Left colon (tissue), 2 donors: ENCODE measurements at places on chromosomes 7 and 10.

DNA sequence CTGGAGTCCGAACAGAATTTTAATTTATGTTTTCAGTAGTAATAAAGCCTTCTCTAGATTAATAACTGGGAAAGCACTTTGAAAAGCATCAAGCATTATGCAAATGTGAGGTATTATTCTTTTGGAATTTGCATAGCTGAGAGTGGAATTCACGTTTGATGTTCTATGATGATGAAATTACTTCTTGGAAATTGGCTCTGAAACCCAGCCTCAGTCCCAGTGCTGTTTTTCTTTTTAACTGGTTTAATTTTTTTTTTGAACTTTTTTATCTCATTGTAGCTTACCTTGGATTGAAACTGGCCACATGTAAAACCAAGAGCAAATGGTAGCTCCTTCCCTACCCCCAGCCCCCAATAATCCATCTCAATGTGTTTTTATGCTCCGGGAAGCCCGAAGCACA is 1.2 kb downstream of the TBXAS1 start:
- DNase-seq: no peak

DNA sequence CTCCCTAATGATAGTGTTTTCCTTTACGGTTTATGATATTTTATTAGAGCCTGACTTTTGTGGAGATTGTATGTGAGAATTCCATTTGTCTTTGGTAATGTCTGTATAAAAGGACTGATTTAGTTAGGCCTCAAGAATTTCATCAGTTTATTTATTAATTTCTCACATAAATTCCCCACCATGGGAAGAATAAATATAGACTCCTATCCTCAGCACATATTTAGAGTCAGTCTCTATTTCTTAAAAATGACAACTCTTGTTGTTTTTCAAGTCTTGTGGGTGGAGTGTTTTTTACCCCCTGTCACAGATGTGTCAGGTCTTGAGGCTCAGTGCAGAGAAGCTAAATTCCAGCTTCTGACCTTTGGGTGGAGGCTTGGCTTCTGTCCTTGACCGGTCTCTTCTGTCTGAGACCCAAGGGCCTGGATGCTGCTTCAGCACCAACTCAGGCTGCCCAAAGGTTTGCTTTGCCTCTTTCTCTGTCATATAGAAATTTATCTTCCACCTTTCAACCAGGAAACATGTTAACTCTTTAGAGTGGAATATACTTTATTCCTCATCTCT is 117.3 kb upstream of the INHBA start:
- no peak for DNase-seq

DNA sequence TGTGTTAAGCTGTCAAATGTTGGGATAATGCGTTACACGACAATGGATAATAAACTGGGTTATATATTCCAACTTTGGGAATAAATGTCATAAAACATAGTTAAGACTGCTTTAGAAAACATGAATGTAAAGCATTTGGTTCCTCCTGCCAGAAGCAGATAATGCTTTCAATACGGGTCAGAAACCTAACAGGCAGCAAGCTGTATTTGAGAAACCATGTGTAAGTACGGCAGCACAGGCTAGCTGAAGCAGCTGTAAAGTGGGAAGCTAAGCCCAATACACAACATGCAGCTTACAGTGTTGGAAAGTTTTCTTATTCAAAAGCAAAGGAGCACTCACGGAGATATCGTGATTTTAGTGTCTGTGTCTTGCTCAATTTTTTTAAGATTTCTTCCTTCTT is 46.5 kb downstream of the MALSU1 start:
- no peak for DNase-seq

GRCh38 chr10:30995081-30995770 is 36.4 kb downstream of the ZNF438 start:
- no peak for DNase-seq

GRCh38 chr10:42482411-42482810 is 156.0 kb downstream of the ZNF33B start:
- DNase-seq: no peak

DNA sequence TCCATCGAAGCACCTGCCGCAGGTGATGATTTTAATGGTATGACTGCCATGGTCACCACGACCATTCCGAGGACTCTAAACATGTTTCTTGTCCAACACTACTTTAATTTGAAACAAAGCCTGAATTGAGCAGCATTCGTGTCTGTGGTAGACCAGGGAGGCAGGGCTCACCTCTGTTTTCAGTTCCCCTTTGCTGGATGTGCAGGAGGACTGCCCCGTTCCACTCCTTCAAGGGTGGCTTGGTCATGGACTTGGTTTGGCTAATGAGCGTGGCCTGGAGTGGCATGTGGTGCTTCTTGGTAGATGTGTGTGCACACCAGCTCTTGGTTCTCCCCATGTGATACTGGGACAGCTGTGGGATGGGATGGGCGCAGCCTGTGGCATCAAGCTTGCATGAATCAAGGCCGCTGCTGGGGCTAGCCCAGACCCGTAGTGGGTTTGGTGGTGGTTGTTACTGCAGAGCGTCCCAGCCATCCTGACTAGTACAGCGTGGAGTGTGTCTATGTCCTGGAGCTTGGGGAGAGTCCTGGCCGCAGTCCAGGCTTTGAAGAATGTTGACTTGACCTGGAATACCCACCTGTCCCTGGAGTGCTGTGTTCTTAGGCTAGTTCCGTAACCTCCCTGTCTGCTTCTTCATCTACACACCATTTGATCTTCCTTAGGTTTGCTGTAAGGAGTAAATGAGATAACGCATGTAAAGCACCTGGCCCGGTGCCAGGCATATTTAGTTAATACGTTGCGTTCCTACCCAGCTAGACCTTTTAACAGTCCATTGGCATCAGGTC is 34.8 kb downstream of the MGMT start:
- no peak for DNase-seq

DNA sequence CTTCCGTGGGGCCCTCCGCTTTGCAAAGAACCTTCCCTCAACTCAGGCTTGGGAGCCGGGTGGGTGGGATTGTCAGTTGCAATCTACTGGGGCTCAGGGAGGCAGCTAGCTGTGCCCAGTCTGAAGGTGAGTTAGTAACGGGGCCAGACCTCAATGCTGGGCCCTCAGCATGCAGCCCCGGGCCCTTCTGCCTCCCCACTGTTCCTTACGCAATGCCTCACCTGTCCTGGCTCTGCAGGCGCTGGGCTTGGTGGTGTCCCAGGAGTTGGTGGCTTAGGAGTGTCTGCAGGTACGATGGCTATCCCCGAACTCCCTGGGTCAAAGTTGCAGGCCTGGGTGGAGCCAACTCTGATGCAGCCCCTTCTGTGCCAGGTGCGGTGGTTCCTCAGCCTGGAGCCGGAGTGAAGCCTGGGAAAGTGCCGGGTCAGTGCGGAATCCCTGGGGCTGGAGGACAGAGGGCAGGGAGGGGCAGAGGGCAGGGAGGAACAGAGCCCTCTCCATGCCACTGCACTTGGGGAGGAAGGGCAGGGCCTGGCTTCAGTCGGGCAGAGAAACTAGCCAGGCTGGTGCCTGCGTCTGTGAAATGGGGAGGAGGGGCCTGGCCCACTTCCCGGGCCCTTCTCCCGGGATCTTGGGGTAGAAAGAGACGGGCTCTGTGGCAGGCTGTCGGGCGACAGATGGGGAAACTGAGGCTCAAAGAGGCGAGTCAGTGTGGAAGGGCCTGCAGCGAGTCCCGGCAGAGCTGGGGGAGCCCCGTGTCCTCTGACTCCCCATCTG is 15.0 kb downstream of the ELN start:
- DNase-seq: no peak

- DNase-seq: no peak
Observed at GRCh38 chr7:128743112-128743772, 4.1 kb downstream of the CALU start.

- no peak for DNase-seq
Observed at GRCh38 chr10:76990561-76990960, 647.0 kb downstream of the KCNMA1 start.

GRCh38 chr7:11710377-11710776 is 121.6 kb downstream of the THSD7A start:
- DNase-seq: no peak

- no peak for DNase-seq
Observed at GRCh38 chr7:22487978-22488642, 11.9 kb downstream of the STEAP1B start.

DNA sequence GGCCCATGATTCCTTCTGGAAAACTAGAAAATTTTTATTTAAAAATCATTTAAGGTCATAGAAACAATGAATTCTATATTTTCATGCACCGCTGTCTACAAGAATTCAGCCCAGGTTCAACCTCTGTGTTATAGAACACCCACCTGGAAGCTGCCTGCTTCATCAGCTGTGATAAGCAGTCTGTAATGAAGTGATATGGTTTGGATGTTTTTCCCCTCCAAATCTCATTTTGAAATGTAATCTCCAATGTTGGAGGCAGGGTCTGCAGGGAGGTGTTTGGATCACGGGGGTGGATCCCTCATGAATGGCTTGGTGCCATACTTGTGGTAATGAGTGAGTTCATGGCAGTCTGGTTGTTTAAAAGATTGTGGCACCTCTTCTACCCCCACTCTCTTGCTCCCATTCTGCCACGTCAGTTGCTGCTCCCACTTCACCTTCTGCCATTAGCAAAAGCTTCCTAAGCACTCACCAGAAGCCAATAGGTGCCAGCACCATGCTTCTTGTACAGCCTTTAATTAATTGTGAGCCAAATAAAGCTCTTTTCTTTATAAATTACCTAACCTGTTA is 55.6 kb downstream of the MRPL32 start:
- DNase-seq: no peak

DNA sequence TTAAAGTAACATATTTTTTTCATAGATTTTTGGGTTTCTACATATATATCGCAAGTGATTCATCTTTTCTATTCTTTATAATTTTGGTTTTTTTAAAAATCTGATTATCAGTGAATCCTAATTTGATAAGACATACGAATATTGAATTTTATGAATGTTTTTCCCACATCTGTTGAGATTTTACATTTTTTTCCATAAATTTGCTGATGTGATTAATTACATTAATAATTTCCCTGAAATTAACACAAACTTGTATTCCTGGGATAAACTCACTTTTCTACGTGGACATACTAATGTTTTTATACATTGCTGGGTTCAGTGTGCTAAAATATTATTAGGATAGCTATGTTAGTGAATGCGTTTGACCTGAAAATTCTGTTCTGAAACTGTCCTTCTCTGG is 26.1 kb downstream of the DMTF1 start:
- no peak for DNase-seq

DNA sequence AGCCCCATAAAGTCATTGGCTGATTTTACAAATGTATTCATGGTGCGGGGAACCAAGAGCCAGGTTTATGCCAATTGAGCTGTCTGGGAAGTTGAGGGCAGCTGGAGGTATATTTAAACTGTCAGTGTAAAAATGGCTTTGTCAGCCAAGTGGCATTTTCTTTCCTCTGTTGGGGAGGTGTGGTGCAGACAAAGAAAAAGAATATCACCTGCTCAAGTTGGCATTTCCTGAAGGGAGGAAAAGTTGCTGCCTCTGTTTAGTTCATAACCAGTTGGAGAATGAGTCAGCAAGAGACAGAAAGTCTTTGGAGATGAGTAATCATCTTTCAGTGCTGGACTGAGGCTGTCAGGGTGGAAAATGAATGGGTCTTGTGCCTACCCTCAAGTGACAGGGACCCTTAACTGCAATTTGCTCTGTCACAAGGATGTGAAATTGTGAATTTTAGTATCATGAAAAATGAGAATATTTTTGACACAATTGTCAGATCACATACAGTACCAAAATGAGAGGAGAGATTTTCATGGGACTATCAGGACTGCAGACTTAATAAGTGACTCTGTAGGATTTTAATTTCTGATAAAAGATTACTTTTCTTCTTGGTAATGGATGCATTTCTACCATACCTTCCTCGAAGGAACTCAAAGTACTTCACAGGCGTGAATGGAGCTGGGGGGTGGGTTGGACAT is 137.3 kb downstream of the ANLN start:
- no peak for DNase-seq

DNA sequence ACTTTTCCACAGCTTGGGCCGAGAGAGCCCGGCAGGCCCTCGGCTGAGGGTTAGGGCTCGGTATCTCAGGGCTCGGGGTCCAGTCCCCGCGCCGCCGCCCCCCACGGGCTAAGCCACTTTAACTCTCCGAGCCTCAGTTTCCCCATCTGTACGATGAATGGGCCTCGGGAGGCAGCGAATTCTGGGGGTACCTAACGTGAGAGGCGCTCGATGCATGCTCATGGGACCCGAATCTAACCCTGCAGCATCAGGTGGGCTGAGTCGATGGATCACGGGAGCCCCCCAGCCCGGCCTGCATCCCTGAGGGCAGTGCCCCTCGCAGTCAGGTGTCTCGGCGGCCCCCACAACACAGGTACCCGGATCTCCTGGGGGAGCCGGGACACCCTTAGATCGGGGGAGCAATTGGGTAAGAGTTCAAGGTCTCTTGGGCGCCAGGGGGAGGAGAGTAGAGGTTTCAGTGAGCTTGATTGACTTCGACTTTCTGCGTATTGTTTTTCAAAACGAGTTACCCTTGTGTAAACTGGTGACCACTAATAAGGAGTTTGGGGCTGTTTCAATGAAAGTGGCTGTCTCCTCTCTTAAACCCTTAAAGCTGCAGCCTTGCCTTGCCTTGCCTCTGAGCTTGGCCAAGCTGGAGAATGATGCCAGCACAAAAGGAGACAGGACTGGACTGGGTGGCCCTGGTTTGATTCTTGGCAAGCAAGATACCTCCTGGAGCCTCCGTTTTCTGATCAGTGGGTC is 631 bp downstream of the POR start:
- DNase-seq: peak; percentile 29

GRCh38 chr10:8719971-8720370 is 665.5 kb downstream of the GATA3 start:
- no peak for DNase-seq

DNA sequence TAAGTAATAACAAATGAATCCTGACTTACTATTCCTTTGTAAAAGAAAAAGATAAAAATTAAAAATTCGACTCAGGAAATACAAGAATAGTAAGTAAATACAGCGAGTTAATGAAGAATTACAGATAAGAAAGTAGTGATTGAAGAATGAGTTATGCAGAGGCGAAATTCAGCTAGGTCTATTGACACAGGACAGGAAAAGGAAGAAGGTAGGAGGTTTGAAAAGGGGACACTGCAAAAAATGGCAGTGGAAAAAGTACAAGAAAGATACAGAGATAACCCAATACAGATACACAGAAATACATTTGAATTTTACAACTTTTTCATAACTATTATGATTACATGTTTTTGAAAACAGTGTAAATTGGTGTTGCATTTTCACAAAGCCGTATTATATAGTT is 28.0 kb downstream of the JAZF1 start:
- DNase-seq: no peak

DNA sequence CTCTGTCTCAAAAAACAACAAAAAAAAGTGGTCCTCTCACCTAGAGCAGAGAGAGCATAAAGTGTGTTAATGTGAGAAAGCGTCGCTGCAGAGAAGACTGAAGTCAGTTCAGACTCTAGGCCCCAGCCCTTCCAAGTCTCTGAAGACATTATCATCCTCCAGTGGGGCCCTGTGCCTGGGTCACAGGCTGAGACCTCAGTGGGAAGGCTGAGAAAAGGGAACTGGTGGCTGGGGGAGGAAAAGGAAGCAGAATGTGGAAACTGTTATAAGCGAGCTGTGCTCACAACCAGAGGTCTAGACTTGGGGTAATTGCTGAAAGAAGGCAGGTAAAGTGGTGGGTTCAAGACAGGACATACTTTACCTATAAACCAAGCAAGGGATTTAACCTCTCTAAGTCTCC is 4.9 kb upstream of the RRP12 start:
- DNase-seq: no peak
